Bronchial smooth muscle cell (primary cell): ENCODE measurements at places on chromosomes 1 and 21. TPM values are rescaled to one million over a fixed set of nuclear protein-coding genes. Genes with fewer than 3 reads are reported as not detected.

Gene MACF1
- 135 and 175 TPM in 2 replicates for total RNA-seq

Gene CXADR
- 0.16 and 0.26 TPM in 2 replicates for total RNA-seq

Gene HEYL
- total RNA-seq = not detected in 2 replicates

Gene FAM177B
- not detected in 2 replicates for total RNA-seq

Gene SPRR3
- total RNA-seq = 0.43 TPM in 1 of 2 replicates, not detected in the other

Gene CELA3B
- not detected in 2 replicates for total RNA-seq

Gene TENT5C
- total RNA-seq = 0.32 and 1.4 TPM in 2 replicates

Gene URB1
- 9.3 and 10.2 TPM in 2 replicates for total RNA-seq

Gene THEMIS2
- total RNA-seq = 5.1 and 8.4 TPM in 2 replicates

Gene MKNK1
- 16.9 and 20.6 TPM in 2 replicates for total RNA-seq

Gene BMP8A
- not detected in 2 replicates for total RNA-seq

Gene TPTE
- not detected in 2 replicates for total RNA-seq

Gene TRIM17
- total RNA-seq = 0.16 and 0.34 TPM in 2 replicates

Gene KRTAP15-1
- not detected in 2 replicates for total RNA-seq

Gene SERPINC1
- total RNA-seq = not detected in 2 replicates

Gene WDTC1
- 16.7 and 18.8 TPM in 2 replicates for total RNA-seq

Gene NBPF20
- total RNA-seq = 2.6 and 2.8 TPM in 2 replicates

Gene KCNQ4
- not detected in 2 replicates for total RNA-seq

Gene LCE3E
- total RNA-seq = not detected in 2 replicates

Gene RIPPLY3
- total RNA-seq = not detected in 2 replicates

Gene CNR2
- total RNA-seq = not detected in 2 replicates

Gene KIF26B
- total RNA-seq = 0.26 and 1.3 TPM in 2 replicates

Gene EDN2
- 0.47 TPM in 1 of 2 replicates, not detected in the other for total RNA-seq

Gene NES
- total RNA-seq = 30.8 and 63.4 TPM in 2 replicates

Gene FALEC
- 1.0 and 1.6 TPM in 2 replicates for total RNA-seq

Gene PRMT6
- 12.5 and 18.8 TPM in 2 replicates for total RNA-seq

Gene SH2D1B
- total RNA-seq = under 0.01 TPM in 1 of 2 replicates, not detected in the other

Gene SELL
- total RNA-seq = 0.09 and 0.16 TPM in 2 replicates

Gene LCE2C
- total RNA-seq = not detected in 2 replicates

Gene OR10K2
- not detected in 2 replicates for total RNA-seq

Gene KDF1
- under 0.01 and 0.09 TPM in 2 replicates for total RNA-seq

Gene FYB2
- total RNA-seq = not detected in 2 replicates

Gene ST6GALNAC5
- total RNA-seq = under 0.01 TPM in 1 of 2 replicates, not detected in the other

Gene AKT3
- total RNA-seq = 23.3 and 24.0 TPM in 2 replicates

Gene TIE1
- 0.34 and 0.79 TPM in 2 replicates for total RNA-seq

Gene MOV10
- 42.4 and 44.9 TPM in 2 replicates for total RNA-seq

Gene ATP6V1G3
- total RNA-seq = not detected in 2 replicates

Gene EPHB2
- total RNA-seq = 37.2 and 42.3 TPM in 2 replicates

Gene HSF2BP
- total RNA-seq = 0.77 and 1.6 TPM in 2 replicates

Gene C1orf116
- under 0.01 TPM in 2 replicates for total RNA-seq

Gene PHC2
- 27.0 and 28.7 TPM in 2 replicates for total RNA-seq

Gene MTARC2
- total RNA-seq = 2.4 and 5.3 TPM in 2 replicates

Gene REN
- total RNA-seq = not detected in 2 replicates

Gene GJB3
- total RNA-seq = 0.16 and 0.26 TPM in 2 replicates

Gene IRF6
- 0.52 and 0.63 TPM in 2 replicates for total RNA-seq

Gene FCER1A
- not detected in 2 replicates for total RNA-seq

Gene MFAP2
- total RNA-seq = 16.1 and 22.1 TPM in 2 replicates
